ENCODE measurements at places on chromosomes 2 and 18.

DNA sequence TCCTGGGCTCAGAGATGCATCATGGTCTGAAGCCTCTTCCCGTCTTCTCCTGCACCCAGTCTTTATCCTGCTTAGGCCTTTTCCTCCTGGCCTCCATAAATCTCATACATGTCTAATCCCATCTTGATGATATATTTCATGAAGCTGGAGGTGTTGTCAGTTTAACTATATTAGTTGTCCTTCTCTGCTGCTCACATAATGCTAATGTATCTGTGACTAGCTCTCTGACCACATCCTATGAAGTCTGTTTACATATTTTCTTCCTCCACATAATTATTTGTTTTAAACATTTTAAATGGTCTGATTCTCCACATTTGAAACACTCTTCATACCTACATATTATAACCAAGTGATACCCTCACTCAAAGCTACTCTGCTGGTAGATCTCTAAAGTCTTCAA, 315.2 kb upstream of the RND3 start:
- no peak for DNase-seq

- DNase-seq, result no peak
These were observed 39.1 kb downstream of the VWA3B start for GRCh38 chr2:98126061-98126460.

GRCh38 chr18:14093307-14093915, 38.8 kb downstream of the ZNF519 start:
- no peak for DNase-seq

GRCh38 chr18:51611326-51611725, 413.8 kb upstream of the MEX3C start:
- DNase-seq, result no peak

- peak; percentile 92 for DNase-seq
These were observed 35.7 kb upstream of the POLE4 start for GRCh38 chr2:74922592-74923227.

DNA sequence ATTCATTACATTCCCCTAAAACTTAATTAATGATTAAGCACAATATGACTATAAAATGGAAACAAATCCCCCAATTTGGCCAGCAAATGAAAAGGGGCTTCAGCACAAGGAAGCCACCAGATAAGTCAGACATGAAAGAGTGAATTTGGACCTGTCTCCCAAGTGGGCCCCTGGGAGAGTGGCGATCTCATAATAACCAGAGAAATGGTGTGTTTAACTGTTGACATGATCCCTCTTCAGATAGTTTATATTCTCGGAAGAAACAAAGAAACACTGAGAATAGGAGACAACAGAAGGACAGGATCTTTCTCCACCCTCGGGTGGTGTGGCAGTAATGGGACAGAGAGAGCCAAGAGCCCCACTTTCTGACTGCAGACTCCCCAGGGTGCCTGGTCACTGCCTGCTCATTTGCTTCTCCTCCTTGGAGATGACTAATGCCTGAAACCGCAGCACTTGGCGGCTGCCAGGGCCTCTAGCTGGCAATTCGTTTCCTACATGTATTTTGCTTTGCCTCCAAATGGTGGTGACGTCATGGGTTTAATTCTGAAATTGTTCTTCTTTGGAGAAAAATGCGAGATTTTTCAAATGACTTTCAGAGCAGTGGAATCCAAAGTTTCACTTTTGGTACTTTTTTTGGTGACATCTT, 46.4 kb upstream of the SPP2 start:
- DNase-seq, result no peak

- DNase-seq, result no peak
These were observed 2.7 kb upstream of the MTLN start for GRCh38 chr2:110215091-110215490.

DNA sequence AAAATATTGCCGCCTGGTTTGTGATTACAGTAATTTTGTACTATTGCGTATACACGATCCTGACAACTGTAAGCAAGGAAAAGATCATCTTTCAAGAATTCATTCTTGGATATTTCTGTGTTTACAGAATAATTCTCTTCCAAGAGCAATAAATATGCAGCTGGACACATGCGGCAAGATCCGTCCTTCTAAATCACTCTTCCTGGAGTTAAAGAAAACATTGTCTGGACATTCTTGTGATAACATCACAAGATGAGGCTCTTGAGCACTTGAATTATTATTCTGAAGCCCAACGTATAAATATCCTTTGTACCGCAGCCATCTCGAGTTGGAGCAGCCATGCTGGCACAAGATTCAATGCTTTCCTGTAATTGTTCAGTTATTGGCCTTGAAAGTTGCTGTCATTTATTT, 9.9 kb downstream of the FHL2 start:
- no peak for DNase-seq

- no peak for DNase-seq
These were observed 2.7 kb upstream of the TMBIM1 start for GRCh38 chr2:218295029-218295428.

- no peak for DNase-seq
These were observed at the start of gene FMNL2 for GRCh38 chr2:152335016-152335725. Gene FMNL2 (plus strand): TSS chr2:152335174.

GRCh38 chr18:58080451-58080850, 36.4 kb downstream of the NEDD4L start:
- DNase-seq, result peak; percentile 16
